ENCODE measurements at places on chromosomes 1 and 21.

- no peak for DNase-seq
Measured at GRCh38 chr1:8256321-8256720, 61.6 kb upstream of the SLC45A1 start.

DNA sequence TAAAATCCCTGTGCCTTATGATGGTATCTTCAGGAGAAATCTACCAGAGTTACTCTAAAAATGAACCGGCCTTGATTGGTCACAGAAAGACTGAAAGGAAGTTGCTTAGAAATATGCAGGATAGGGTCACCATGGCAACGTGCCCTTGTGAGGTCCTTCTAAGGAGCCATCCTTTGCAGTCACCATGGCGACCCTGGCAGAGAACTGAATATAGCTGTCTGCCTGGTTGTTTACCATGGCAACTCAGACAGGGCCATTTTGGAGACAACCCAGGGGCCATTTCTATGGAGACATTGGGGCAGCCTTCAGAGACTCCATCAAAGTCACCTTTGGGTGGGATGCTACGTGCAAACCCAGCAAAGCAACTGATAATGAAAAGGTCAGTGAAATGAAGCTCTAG lies 43.0 kb downstream of the SNX7 start:
- DNase-seq = no peak

- DNase-seq = no peak
Measured at GRCh38 chr1:234782105-234782751, 172.2 kb upstream of the IRF2BP2 start.

DNA sequence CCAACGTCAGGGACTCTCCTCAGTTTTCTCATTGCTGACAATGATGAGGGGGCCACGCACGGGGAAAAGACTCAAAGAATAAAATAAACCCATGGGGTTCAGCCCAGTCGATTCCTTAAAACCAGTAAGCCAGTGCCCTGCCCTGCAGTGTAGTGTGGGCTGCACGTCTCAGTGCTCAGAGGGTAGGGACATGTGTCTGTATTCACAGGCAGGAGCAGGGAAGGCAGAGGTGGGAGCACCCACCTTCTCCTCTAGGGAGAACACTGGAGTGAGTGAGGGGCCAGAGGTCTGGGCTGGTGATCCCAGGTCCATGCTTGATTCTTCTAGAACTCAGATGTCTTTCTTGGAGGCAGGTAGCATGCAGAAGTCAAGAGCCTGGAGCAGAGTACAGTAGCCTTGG lies 303.6 kb downstream of the MATN1 start:
- DNase-seq = no peak

GRCh38 chr1:11352816-11353799 lies 80.1 kb downstream of the UBIAD1 start:
- peak; percentile 28 for DNase-seq

DNA sequence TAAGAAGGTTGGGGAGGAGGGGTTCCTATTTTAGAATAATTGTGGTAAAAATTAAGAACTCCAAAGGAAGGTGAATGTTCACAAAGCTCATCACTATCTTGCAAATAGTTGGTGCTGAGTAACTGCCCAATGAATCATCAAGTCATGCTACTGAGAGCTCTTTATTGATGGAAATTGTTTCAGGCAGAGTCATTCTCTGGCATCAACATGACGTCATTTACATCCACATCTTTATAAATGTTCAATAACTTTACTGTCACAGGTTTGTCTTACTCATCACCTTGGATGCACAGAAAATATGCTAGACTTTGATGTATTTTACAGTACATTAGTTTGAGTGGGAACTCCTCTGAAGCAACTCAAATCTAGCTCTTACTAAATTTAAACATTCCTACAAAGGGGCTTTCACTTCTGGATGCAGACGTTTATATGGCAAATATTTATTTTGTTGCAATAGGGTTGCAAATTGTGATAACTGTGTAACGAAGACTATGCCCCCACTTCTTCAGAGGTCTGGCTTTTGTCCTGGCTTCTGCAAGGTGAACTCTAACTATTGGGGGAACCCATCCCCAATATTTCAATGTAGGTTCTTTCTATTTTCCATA lies 273.7 kb upstream of the AJAP1 start:
- DNase-seq = no peak

- no peak for DNase-seq
Measured at GRCh38 chr1:101408212-101409042, 171.6 kb downstream of the S1PR1 start.

DNA sequence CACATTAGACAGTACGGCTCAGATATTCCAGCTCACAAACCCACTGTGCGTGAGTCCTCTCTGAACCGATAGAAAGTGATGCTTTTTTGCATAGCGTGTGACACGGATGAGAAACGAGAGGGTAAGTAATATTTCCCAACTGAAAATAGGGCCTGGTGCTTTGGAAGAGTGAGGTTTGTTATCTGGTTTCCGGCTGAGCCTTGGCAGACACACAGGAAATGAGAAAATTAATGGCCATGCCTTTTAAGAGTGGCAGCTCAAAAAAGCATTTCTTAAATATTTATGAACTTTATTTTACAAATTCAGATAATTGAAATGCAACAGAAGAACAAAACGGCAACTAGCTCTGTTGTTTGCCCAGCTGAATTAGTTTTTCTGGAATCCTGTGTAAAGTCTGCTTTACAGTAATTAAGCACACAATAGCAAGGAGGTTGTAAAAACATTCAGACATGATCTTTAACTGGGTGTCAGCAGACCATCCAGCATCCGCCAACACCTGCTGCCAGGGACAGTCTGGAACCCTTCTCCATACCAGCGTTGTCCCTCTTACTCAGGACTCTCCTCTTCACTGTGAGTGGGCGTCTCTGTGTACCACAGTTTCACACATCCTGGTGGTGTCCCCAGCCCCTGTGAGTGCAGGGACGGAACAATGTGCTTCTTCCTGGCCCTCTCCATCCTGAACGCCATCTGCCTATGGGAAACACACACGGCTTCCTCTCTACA lies 155.4 kb downstream of the PGBD5 start:
- DNase-seq = no peak
